T-helper 2 cell treated with Interferon-gamma antibody and Interleukin-4, amounts not matched to agents 5 μg/mL and 100 μg/mL, for 36 hours (primary cell): ENCODE measurements at places on chromosomes 4 and X.

DNA sequence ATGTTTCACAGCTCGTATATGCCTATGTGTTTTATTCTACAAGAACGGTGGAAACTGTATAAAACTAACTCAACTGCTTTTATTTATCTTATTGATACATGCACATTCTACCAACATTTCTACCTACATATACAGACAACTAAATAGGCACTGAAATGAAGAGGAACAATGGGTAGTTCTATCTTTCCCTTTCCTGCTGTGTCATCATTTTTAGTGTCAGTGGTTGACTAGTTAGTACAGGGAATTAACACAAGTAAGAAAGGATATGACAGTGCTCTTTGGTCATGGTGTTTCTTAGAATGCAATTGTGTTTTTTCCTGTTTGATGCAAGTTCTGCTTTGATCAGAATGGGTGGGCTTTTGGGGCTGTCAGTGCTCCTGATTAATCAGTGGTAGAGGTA is 293.8 kb upstream of the CTSO start:
- DNase-seq, result no peak

- no peak for DNase-seq
Observed at GRCh38 chr4:101464596-101464995, 117.3 kb upstream of the PPP3CA start.

- DNase-seq, result no peak
Observed at GRCh38 chrX:23497919-23498318, 163.3 kb downstream of the PTCHD1 start.

DNA sequence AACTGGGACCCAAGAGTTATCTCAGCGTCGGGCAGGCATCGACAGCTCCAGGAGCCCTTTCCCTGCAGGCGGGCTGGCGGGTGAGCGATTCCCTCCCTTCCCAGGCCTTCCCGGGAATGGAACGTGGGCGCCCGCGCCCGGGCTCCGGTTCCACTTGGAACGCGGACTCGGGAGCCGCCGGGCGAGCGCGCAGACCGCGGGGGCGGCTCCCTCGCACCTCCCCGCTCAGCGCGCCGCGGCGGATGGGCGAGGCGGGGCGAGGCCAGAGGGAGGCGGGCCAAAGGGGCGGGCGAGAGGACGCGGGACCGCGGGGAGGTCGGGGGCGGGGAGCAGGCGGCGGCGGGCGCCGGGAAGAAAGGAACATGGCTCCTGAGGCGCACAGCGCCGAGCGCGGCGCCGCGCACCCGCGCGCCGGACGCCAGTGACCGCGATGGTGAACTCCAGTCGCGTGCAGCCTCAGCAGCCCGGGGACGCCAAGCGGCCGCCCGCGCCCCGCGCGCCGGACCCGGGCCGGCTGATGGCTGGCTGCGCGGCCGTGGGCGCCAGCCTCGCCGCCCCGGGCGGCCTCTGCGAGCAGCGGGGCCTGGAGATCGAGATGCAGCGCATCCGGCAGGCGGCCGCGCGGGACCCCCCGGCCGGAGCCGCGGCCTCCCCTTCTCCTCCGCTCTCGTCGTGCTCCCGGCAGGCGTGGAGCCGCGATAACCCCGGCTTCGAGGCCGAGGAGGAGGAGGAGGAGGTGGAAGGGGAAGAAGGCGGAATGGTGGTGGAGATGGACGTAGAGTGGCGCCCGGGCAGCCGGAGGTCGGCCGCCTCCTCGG is at the start of gene PKD2:
Gene PKD2 (plus strand): TSS at position 332 of the 818 bp plus-strand sequence. CDS start 99 bp downstream, at position 431.
- peak; percentile 83 for DNase-seq

GRCh38 chr4:7073059-7073458 is 5.2 kb upstream of the GRPEL1 start:
- no peak for DNase-seq

DNA sequence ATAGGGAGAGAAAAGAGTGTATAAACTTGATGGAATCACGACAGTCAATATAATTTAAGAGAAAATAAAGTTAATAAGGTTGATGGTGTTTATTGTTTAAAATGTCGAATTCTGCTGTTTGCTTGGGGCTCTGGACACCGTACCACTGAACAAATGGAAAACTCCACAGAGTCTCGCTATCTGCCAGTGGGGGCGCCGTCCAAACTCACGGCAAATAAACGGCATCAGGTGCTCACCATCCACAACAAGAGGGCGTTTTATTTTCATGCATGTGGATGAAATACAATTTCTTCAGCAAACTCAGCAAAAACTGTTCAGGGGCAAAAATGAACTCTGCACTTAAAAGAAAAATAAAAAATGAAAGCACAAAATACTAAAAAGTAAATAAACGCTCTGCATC is 46.6 kb upstream of the FAM47C start:
- no peak for DNase-seq

- no peak for DNase-seq
Observed at GRCh38 chr4:35695421-35695820, 548.9 kb downstream of the ARAP2 start.

- DNase-seq, result no peak
Observed at GRCh38 chr4:108535757-108536156, 84.6 kb upstream of the RPL34 start.

- no peak for DNase-seq
Observed at GRCh38 chr4:83224502-83225197, 59.9 kb downstream of the COQ2 start.

- no peak for DNase-seq
Observed at GRCh38 chr4:92031825-92032224, 271.9 kb upstream of the GRID2 start.

DNA sequence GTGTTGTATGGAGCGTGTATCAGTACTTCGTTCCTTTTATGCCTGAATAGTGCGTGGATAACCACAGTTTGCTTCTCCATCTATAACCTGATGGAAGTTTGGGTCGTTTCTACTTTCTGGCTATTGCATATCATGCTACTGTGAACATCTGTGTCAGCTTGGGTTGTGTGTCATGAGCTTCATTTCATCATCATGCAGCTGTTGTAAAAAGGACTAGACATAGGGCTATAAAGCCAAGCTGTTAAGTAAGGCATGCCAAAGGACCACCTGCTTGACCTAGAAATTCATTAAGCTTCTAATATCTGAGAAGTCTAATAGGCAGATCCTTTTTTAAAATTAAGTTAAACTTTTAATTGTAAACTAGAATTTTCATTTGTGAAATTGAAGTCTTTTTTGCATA is 18.4 kb downstream of the SMS start:
- no peak for DNase-seq

DNA sequence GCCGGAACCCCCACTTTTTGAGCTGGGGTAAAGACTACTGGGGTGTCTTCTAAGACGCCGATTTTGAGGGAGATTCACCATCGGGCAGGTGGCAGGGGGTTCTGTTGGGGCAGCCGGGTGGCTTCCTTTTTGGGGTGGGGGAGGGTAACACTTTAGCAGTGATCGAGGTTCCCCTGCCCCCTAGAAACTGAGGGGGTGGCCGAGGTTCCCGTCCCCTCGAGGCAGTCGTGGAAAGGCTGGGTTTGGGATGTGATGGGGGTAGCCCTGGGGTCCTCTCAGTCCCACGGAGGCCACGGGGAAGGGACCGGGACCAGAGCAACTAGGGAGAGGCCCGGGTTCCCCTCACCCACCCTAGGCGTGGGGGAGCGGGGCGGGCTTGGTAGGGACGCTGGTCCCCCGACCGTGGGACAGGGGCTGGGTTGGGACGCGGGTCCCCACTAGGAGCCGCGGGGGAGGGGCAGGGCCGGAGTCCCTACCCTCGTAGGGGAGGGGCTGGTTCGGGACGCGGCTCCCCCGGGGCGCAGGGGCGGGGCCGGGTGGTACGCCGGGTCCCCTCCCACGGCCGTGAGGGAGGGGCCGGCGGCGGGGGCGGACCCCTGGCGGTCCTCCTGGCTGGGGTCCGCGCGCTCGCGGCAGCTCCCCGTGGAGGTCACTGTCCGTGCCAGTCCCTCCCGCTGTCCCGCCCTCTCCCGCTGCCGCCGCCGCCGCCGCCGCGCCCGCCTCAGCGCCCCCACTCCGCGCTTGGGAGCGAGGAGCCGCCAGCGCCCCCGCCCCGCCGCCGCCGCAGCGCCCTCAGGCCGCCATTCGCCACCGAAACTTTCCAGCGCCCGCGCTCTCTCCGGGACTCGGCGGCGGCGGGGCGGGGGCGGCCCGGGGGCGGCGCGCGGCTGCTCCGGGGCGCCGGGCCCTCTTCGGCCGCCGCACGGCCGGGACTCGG is at the start of gene TBL1X:
Gene TBL1X (plus strand): TSS at position 624 of the 937 bp plus-strand sequence. CDS start 188,529 bp downstream, outside the sequence.
- peak; percentile 58 for DNase-seq

DNA sequence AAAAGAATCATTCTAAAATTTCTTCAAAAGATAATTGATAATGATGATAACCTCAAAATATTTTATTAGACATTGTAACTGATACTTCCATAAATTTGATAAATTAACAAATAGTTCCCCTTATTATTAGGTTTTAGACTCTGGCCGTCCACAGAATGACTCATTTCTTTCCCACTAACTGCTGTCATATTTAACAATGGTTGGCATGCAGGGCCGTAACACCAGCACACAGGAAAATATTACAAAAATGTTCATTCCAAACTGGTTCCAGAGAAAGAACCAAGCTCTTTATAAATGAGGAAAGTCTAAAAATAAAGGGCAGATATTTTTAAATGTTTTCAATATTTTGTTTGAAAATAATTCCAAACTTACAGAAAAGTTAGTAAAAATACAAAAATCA is 28.2 kb downstream of the WDFY3 start:
- DNase-seq, result no peak

DNA sequence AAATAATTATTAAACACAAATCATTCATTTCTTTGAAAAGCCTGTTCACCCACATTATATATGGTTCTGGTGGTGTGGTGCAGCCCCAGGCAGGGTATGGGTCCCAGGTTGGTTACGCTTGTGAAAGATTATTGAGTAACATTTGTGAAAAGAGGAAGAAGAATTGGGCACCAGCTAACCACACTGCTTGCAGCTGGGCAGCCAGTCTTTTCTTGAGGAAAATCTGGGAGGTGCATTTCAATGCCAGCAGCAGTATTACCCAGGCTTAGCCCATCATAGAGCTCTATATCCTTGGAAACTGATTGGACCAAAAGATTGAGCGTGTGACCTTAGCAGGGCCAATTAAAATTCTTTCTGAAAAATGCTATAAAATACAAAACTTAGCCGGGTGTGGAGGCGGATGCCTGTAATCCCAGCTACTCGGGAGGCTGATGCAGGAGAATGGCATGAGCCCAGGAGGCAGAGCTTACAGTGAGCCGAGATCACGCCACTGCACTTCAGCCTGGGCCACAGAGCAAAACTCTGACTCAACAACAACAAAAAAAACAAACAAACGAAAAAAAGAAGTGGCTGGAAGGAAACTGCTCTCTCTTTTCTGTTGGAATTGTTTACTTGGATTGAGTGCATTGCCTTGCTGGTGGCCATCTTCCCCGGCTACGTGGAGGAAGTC is 9.7 kb upstream of the PLAC8 start:
- DNase-seq, result no peak

DNA sequence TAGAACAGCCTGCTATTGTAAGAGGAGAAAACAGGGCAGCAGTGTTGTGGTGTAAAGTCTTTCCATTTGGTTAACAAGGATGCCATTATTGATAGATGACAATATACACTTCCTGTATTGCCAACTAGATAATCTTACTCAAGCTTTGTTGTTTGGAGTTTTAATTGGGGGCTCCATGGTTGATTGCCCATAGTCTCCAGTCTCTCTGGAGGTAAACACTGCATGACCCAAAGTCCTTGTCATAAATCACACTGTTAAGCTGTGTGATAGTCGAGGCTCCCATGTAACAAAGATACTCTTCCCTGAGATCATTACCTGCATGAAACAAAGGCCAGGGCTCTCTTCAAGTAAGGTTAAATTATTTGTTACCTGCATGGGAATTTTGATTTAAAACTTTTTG is 394.6 kb downstream of the C4orf33 start:
- no peak for DNase-seq

DNA sequence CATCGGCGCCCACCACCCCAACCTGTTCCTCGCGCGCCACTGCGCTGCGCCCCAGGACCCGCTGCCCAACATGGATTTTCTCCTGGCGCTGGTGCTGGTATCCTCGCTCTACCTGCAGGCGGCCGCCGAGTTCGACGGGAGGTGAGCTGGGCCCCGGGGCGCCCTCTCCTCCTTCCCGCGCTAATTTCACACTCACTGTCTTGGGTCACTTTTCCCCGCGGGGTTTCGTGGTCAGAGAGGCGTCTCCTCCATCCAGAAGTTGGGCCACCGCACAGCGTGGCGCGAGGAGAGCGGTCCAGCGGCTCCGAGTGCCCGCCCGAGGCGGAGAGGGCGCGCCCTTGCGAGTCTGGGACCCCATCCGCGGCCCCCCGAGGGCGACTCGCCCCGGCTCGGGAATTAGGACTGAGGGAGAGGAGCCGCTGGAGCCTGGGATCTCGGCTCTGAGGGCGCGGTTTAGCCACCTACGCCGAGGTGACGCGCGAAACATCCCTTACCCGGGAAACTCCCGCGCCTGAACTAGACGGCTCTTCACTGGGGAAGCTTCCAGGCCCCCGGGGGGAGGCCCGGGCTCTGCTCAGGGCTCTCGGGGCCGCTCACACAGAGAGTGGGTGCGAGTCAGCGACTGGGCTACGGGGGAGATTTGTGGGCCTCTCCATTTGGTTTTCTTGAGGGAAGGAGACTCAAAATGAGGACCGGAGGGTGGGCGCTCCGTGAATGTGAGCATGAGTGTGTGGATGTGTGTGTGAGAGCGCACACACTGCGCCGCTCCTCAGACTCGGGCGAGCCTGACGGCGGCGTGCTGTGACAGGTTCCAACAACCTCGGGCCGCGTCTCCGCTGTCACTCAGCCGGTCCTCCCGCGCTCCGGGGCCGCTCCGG is 551 bp downstream of the NPNT start:
- DNase-seq, result peak; percentile 20

GRCh38 chrX:67784712-67785111 is 240.9 kb downstream of the AR start:
- DNase-seq, result no peak

DNA sequence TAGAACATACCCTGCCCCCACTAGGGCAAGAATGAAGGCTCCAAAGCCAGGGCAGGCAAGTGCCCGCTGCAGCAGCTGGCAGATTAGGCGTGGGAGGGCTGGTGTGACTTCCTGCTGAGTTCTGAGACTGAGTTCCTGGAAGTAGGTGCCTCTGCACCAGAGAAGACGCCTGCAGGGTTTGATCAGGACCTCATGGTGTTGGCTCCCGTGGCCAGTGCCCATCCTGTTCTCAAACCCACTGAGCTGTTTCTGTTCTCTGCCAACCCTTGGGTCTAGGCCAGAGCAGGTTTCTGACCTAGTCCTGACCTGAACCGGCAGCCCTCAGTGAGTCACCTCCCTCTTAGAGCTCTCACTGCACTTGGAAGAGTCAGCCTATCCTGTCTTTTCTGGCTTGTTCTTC is 220.7 kb downstream of the HS6ST2 start:
- DNase-seq, result peak; percentile 36

DNA sequence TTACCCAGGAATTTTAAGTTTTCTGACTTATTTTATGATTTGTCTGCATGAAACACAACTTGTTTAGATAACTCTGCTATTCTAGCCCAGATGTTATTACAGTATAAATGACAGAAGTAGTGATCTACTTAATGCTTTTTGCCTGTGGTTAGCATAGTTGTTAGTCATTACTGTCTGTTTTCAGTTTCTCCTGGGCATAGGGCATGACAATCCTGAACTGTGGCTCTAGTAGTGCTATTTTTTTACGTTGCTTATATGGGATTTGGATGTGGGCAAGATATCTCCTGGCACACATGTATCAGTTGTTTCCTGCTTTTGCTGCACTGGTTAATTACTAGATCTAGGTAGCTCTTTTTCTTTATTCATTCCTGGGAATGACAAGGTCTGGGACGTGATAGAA is 1005.8 kb downstream of the PCDH18 start:
- no peak for DNase-seq
